HT1080 (cell line): ENCODE measurements at places on chromosomes 2 and 18. TPM values are rescaled to one million over a fixed set of nuclear protein-coding genes. Genes with fewer than 3 reads are reported as not detected.

CCT7 gene
- 813 and 842 TPM in 2 replicates for total RNA-seq

TRPM8 gene
- 0.07 and 1.3 TPM in 2 replicates for total RNA-seq

BOLL gene
- not detected in 2 replicates for total RNA-seq

CENPA gene
- 29.3 and 42.8 TPM in 2 replicates for total RNA-seq

SERPINB4 gene
- not detected in 2 replicates for total RNA-seq

RTP5 gene
- total RNA-seq, result not detected in 2 replicates

ITPRID2 gene
- total RNA-seq, result 116 and 120 TPM in 2 replicates

ABHD1 gene
- not detected in 2 replicates for total RNA-seq

SLC4A5 gene
- total RNA-seq, result not detected in 2 replicates

ABCG5 gene
- not detected in 2 replicates for total RNA-seq

GPR35 gene
- 0.05 TPM in 1 of 2 replicates, not detected in the other for total RNA-seq

PSMA8 gene
- total RNA-seq, result not detected in 2 replicates

CRYGB gene
- not detected in 2 replicates for total RNA-seq

SULT6B1 gene
- total RNA-seq, result not detected in 2 replicates

TNFRSF11A gene
- total RNA-seq, result 9.8 and 13.1 TPM in 2 replicates

HJURP gene
- total RNA-seq, result 89.0 and 101 TPM in 2 replicates

SALL3 gene
- total RNA-seq, result not detected in 2 replicates
